ENCODE measurements at places on chromosomes 12 and 14. TPM values are rescaled to one million over a fixed set of nuclear protein-coding genes. Genes with fewer than 3 reads are reported as not detected.
A peak's percentile ranks its signal among the peaks of the same experiment; 100 is the strongest.

Gene HOMEZ
- 15.3 TPM for total RNA-seq

Gene GLIPR1L2
- total RNA-seq = not detected

Gene PTCSC3
- total RNA-seq = not detected

- no peak for DNase-seq
Measured at GRCh38 chr14:42322531-42323284, 716.0 kb downstream of the LRFN5 start.

- peak; percentile 33 for DNase-seq
Measured at GRCh38 chr12:93127582-93128331, 198.7 kb upstream of the EEA1 start.

GRCh38 chr12:85036234-85036707 lies at the start of the genes LRRIQ1 and TSPAN19:
Gene LRRIQ1 (plus strand): TSS chr12:85036351. CDS start chr12:85038177, 1,826 bp downstream.
Gene TSPAN19 (minus strand): TSS chr12:85036277. CDS start chr12:85029946, 6,331 bp downstream.
- peak; percentile 49 for DNase-seq

DNA sequence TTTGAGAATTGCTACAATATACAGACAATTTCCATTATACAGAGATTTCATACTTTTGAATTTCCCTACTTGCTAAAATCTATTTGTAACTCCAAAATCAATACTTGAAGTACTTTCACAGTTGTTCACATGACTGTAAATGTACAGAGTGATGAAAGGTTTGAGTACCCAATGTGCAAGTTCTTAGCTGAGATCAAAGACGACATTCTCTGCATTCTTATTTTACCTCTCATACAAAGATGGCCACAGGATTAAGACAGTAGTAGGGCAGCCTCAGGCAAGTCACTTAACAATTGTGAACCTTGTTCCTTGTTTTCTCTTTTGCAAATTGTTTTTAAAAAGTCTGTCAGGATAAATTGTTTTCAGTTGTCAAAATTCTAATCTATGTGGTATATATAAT lies 255.9 kb upstream of the KITLG start:
- DNase-seq = no peak

DNA sequence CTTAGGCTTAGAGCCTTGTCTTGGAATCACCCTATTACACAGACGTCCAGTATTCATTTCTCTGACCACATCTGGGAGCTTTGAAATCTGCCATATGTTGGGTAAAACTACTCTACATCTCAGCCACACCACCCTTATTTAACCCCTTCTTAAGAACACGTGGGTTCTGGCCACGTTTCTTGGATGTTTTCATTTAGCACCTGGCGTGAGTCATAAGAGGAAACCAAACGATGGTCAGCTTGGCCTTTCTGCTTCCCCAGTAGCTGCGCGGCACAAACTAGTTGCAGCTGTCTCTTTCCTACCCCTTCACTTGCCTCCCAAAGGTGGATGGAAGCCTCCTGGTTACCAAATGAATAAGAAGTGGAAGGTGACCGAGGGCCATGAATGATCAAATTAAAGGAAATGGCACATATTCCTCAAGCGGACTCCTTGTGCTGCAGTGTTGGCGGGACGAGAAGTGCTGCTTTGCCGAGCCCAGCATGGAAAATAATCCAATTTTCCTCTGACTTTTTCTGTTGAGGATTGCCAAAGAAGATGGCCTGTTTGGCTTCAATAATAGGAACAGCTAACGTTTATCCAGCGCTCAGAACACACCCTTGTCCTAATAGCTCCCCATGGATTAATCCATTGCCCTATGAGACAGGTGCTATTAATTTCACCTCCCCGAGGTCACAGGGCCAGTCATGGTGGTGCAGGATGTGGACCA lies 154.1 kb downstream of the ZNF664 start:
- no peak for DNase-seq

Measured in left colon (tissue), 2 donors.